Stimulated activated CD4-positive, alpha-beta T cell treated with anti-CD3 and anti-CD28 coated beads, Interleukin-15, amount 100 ng/mL, for 24 hours (primary cell): ENCODE measurements at places on chromosomes 7 and 10.

GRCh38 chr7:38542156-38542555 lies 89.0 kb downstream of the AMPH start:
- DNase-seq, result no peak

DNA sequence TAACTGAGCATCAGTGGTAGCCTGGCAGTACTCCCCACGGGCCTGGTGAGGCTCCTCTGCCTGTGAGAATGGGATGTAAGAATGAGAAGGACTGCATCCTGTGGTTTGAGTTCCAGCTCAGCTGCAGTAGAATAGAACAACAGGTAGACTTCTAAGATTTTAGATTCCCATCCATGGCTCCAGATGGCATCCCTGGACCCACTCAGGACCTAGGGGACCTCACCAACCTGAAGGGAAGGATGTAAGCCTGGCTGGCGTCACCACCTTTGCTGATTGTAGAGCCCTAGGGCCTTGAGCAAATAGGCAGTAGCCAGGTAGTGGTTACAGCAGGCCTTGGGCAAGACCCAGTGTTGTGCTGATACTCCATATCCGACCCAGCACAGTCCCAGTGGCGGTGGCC lies 9.6 kb upstream of the AOC1 start:
- DNase-seq, result no peak

GRCh38 chr7:2539031-2539911 lies 16.1 kb downstream of the BRAT1 start:
- DNase-seq, result no peak

DNA sequence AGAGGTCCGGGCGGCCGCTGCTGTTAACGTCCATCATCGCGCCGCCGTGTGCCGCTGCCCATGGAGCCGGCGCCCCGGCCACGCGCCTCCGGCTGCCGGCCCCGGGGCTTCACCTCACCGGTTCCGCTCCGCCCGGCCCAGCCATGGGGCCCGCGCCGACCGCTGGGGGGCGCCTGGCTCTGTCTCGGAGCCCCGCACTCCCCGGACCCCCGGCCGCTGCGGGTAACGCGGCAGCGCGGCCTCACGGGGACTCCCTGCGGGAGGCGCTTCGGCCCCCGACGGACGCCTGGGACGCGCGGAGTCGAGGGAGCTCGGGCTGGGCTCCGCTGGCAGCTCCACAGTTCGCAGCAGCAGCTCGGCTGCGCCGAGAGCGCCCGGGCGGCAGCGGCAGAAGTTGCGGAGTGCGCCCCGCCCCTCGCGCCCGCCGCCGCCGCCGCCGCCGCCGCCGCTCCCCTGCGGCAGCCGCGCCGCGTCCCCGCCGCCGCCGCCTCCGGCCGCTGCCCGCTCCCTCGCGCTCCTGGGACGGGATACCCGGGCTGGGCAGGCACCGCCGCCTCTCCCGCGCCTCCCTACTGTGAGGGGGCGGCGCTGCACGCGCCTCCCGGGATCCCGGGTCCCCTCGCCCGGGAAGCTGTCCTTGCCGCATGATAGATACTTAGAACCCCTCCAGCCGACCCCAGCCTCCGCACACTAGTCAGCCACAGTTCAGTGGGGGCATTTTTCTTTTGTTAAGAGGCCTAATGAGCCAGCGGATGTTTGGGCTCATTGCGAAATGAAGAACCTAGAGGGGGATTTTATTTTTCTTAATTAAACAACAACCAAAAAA lies at the start of gene HTR7:
Gene HTR7 (minus strand): TSS at position 405 of the 826 bp plus-strand sequence. CDS start 368 bp downstream, at position 37.
- DNase-seq, result peak; percentile 68

- DNase-seq, result no peak
These were observed 313.1 kb downstream of the CALN1 start for GRCh38 chr7:72098807-72099580.

DNA sequence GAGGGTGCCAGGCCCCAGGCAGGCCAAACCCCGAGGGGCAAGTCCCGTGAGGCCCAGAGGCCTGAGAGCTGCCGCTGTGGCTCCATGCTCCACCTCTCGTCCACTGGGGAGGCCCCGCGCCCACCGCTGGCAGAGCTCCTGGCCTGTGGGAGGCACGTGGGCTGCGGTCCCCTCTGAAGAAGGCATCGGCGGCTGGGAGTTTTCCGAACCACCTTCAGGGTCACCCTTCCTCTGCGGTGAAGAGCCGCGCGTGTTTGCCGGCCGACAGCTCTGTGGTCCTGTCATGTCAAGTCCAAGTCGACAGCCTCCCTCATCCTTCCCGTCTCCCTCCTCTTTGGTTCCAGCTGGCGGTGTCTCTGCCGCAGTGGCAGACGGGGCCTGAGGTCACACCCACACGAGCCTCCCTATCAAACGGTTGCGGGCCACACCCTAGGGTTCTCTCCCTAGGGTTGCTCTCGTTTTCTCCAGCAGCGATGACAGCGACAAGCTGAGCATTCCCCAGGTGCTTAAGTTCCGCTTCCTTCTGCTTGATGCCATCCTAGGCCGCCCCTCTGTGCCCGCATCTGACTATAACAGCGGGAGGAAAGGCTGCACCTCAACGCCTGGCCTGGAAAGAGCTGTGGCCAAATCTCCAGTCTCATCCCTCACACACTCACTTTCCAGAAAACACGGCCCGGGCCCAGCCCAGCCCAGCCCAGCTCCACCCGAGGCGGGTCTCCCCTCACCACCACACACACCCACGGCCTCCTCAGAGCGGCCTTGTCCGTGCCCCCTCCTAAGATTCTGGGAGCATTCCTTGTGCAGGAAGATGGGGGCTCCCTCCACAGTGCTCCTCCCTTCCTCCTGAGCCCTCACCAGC lies 185.0 kb downstream of the ELFN1 start:
- no peak for DNase-seq
